Motor neuron (in vitro differentiated cells): ENCODE measurements at places on chromosomes 6 and 20. TPM values are rescaled to one million over a fixed set of nuclear protein-coding genes. Genes with fewer than 3 reads are reported as not detected.

DNA sequence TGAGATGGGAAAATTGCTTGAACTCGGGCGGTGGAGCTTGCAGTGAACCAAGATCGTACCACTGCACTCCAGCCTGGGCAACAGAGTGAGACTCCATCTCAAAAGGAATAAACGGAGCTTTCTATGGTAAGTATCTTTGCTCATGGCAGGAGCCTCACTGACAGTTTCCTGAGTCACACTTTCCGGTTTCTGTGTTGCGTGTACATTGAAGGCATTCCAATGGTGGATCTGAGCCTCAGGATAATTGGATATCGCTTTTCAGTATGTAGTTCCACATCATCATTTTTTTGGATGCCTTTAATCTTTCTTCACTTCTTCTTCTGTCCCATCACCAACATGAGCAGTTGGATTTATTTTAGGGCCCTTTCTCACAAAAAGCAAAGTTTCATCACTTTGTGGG lies 28.6 kb upstream of the GTSF1L start:
- ATAC-seq, result no peak

GRCh38 chr20:6525447-6526303 lies 241.8 kb upstream of the BMP2 start:
- no peak for ATAC-seq

Gene ENPP1
- 2.4 and 3.5 TPM in 2 replicates for total RNA-seq

DNA sequence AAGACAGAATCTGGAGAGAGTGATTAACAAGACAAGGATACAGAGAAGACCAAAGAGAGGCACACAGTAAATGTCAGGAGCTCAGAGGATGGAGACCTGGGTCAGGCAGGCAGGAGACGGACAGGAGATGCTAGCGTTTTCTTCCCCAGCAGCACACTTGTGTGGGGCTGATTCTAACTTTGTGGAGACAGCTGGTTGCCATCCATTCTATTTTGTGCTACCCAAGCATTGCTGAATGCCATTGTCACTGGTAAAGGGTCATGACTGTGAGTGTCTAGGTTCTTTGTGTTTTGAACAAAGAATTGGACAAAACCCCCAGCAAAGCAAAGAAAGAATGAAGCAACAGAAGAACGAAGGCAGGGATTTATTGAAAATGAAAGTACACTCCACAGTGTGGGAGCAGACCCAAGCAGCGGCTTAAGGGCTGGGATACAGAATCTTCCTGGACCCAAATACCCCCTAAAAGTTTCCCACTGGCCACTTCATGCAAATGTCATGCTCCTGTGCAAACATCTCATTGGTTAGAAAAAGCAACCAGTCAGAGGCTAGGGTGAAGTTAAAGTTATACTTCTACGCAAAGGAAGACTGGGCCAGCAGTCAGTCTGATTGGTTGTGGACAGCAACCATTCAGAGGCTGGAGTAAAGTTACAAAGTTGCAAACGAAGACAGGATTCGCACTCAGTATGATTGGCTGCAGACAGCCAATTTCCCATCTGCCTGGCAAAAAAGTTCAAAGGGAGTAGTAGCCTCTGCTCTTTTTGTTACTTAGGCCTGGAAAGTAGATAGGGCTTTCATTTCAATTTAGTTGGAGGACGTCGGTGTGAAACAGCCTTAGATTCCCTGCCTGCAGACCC lies 17.5 kb downstream of the PTK7 start:
- ATAC-seq, result peak; percentile 53

Gene LTB
- total RNA-seq, result 0.81 and 2.8 TPM in 2 replicates

DNA sequence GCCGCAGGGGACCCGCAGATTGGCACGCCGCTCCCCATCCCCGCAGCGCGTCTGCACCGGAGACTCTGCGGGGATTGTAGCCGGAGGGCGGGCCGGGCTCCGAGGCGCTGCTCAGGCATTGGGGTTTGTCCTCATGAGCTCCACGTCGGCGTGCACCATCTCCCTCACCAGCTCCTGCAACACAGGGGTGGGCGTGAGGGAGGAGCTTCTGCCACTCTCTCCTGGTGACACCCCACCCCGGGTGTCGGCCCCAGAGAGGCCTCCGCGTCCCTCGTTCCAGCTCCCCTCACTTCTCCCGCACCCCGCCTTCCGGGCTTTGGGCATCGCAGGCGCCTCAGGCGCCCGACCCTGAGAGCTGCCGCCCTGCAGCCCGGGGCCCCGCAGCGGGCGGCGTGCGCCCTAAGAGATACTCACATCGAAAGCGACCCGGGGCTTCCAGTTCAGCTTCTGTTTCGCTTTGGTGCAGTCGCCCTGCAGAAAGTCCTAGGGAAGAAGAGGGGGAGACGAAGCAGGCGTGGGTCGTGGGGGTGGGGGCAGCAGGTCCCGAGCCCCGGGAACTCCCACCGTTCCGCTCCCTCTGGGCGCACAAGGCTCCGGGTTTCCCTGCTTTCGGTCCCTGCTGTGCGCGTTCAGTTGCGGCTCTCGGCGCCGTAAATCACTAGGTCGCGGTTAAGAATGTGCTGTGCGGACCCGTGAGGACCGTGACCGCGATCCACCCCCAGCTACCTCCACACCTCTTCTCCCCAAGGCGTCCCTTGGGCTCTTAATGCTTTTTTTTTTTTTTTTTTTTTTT lies 14.5 kb downstream of the FOXC1 start:
- ATAC-seq, result peak; percentile 45

Gene PLCB4
- total RNA-seq, result 15.5 and 22.2 TPM in 2 replicates

- ATAC-seq, result no peak
Observed at GRCh38 chr6:132285004-132285780, 116.1 kb downstream of the MOXD1 start.

- no peak for ATAC-seq
Observed at GRCh38 chr6:154578004-154578559, 67.6 kb upstream of the CNKSR3 start.

Gene CNR1
- 0.77 and 1.9 TPM in 2 replicates for total RNA-seq

- no peak for ATAC-seq
Observed at GRCh38 chr6:126252154-126252553, 87.8 kb upstream of the CENPW start.

Gene C6orf163
- 10.9 and 13.6 TPM in 2 replicates for total RNA-seq
